ENCODE measurements at places on chromosomes 4 and X. TPM values are rescaled to one million over a fixed set of nuclear protein-coding genes. Genes with fewer than 3 reads are reported as not detected.

BEX5 gene
- 1.2 TPM for total RNA-seq

ZMYM3 gene
- 11.8 TPM for total RNA-seq

MRPS18C gene
- 46.7 TPM for total RNA-seq

TLR6 gene
- total RNA-seq, result 7.3 TPM

TLR3 gene
- total RNA-seq, result 10.9 TPM

SPANXN3 gene
- total RNA-seq, result not detected

ZNF711 gene
- 0.84 TPM for total RNA-seq

AKAP4 gene
- total RNA-seq, result not detected

GATA1 gene
- not detected for total RNA-seq

CXCL5 gene
- 0.58 TPM for total RNA-seq

GNRHR gene
- total RNA-seq, result not detected

MAGEC1 gene
- not detected for total RNA-seq

TSPAN6 gene
- total RNA-seq, result 34.7 TPM

ESX1 gene
- not detected for total RNA-seq

PRICKLE3 gene
- total RNA-seq, result 12.5 TPM

RASL11B gene
- 0.77 TPM for total RNA-seq

COPS4 gene
- total RNA-seq, result 31.3 TPM

TMEM47 gene
- 24.5 TPM for total RNA-seq

RTL9 gene
- total RNA-seq, result 0.22 TPM

SSX4B gene
- not detected for total RNA-seq

DCAF8L2 gene
- not detected for total RNA-seq

TKTL1 gene
- total RNA-seq, result 0.80 TPM

FRG2 gene
- not detected for total RNA-seq

STPG2 gene
- 0.19 TPM for total RNA-seq

BMP2K gene
- 38.7 TPM for total RNA-seq

CYSLTR1 gene
- 4.7 TPM for total RNA-seq

TRIML2 gene
- not detected for total RNA-seq

P2RY4 gene
- 0.42 TPM for total RNA-seq

HSD17B13 gene
- 1.4 TPM for total RNA-seq

PLAC1 gene
- total RNA-seq, result not detected

SHOX gene
- 0.10 TPM for total RNA-seq

TCEAL3 gene
- total RNA-seq, result 21.4 TPM

ARL13A gene
- total RNA-seq, result not detected

KIT gene
- 7.8 TPM for total RNA-seq

HPRT1 gene
- 18.1 TPM for total RNA-seq

RASGEF1B gene
- total RNA-seq, result 32.5 TPM

CLIC2 gene
- total RNA-seq, result 20.8 TPM

BMP3 gene
- total RNA-seq, result not detected

TRIM75 gene
- not detected for total RNA-seq

LGI2 gene
- 6.1 TPM for total RNA-seq

SMR3A gene
- total RNA-seq, result not detected

ODAPH gene
- total RNA-seq, result not detected

UGT2A1 gene
- not detected for total RNA-seq

UNC5C gene
- total RNA-seq, result 0.35 TPM

FGF16 gene
- not detected for total RNA-seq

ZFYVE28 gene
- total RNA-seq, result 12.9 TPM

MTTP gene
- total RNA-seq, result 0.74 TPM

All from mesenteric fat pad (tissue), 1 donor.